ENCODE measurements at places on chromosomes 16 and 17.

DNA sequence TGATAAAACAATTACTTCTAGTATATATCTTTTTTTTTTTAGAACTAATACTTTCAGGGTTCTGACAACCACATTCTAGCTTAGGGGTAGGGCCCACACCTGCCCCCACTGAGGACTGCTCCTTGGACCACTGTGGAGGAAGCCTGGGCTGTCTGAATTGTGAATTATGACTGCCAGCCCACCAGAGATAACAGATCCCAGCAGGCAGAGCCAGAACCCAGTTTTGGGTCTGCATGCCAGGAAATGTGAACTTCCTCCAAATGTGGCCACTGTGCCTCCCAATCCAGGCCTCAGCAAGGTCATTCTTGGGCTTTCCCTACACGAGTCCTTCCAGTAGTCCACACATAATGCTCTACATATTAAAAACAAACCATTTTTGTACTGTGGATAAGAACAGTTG, 15.9 kb downstream of the VEZF1 start:
- no peak for DNase-seq

- peak; percentile 68 for DNase-seq
Measured at GRCh38 chr17:45385331-45385997, 47.2 kb downstream of the ARHGAP27 start.

- DNase-seq = no peak
Measured at GRCh38 chr17:74900208-74900607, 6.8 kb upstream of the FADS6 start.

- DNase-seq = no peak
Measured at GRCh38 chr17:44898768-44899073, 524 bp downstream of the EFTUD2 start.

GRCh38 chr17:65918500-65918899, 273.4 kb downstream of the CEP112 start:
- DNase-seq = no peak

GRCh38 chr17:8255499-8255898, 6.4 kb downstream of the PFAS start:
- no peak for DNase-seq

GRCh38 chr17:51119415-51120356, 982 bp downstream of the SPAG9 start:
- peak; percentile 1 for DNase-seq

DNA sequence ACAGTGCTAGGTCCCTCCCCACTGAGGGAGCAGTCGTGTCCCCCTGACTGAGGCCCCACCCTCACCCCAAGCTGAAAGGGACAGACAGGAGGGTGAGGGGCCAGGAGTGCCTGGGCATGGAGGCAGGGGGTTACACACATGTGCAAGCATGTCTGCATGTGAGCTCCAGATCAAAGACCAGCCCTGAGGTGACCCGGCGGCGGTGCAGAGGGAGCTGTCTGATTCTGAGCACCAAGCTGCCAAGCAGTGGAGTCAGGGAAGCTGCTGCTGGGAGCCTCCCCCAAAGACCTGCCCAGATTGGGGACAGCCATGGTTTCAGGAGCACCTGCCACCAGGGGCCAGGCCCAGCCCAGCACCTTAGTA, 5.5 kb downstream of the DLX3 start:
- DNase-seq = no peak

GRCh38 chr16:13108126-13108525, 206.7 kb downstream of the SHISA9 start:
- DNase-seq = no peak

DNA sequence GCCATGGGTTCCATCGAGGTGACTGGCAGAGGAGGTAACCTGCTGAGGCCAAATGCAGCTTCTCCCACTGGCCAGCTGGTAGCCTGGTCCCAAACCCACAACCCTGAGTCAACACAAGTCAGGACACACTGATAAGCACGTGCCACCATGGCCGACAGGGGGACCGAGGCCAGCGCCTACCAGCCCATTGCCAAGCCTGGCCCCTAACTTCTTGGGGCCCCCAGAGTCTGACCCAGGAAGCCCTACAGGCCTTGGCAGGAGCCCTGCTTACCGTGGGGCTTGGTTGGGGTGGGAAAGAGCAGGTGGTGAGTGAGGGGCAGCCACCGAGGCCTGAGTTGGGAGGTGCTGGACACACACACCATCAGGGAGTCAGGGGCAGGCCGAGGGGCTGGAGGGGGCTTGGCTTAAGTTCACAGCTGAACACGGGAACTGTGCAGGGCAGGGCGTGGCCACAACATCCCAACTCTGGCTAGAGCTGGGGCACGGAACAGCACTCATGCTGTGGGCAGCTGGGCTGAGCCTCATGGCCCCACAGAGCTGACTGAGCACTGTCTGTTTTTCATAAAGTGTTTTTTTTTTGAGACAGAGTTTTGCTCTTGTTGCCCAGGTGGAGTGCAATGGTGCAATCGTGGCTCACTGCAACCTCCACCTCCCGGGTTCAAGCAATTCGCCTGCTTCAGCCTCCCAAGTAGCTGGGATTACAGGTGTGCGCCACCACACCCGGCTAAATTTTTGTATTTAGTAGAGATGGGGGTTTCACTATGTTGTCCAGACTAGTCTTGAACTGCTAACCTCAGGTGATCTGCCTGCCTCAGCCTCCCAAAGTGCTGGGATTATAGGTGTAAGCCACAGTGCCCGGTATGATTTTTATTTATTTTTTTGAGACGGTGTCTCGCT, 5.5 kb downstream of the MRPL28 start:
- no peak for DNase-seq

DNA sequence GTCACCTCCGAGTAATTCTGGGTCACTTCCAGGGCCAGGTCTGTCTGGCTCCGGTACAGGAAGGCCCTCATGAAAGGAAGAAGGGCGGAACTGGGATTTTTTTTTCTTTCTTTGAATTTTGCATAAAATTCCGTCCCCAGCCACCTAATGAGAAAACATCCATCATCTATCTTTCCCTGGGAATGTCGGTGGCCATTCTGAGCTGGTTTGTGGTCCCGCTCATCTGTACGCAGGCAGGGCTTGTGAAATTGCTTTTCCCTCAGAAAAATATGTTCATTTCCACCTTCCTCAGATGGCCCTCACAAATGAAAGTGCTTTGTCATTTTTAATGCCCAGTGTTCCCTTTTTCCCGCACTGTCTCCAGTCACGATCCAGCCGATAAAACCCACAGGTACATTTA, 353.0 kb upstream of the ZFHX3 start:
- no peak for DNase-seq

DNA sequence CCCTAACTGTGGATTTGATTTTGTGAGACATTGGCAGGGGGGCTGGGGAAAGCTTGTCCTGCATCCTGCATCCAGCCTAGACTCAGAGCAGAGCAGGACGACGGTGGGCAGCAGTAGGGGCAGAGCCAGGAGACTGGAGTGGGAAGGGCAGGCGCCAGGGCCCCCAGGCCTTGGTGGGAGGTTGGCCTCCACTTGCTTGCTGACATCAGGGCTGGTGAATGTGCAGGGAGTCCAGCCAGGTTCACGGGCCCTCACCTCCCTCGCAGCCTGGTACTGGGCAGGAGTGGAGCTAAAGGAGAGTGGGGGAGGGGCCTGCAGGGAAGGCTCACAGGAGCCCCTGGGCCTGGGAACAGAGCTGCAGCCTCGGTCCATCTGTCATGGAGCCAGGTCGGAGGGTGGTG, 2.2 kb upstream of the SMTNL2 start:
- no peak for DNase-seq

DNA sequence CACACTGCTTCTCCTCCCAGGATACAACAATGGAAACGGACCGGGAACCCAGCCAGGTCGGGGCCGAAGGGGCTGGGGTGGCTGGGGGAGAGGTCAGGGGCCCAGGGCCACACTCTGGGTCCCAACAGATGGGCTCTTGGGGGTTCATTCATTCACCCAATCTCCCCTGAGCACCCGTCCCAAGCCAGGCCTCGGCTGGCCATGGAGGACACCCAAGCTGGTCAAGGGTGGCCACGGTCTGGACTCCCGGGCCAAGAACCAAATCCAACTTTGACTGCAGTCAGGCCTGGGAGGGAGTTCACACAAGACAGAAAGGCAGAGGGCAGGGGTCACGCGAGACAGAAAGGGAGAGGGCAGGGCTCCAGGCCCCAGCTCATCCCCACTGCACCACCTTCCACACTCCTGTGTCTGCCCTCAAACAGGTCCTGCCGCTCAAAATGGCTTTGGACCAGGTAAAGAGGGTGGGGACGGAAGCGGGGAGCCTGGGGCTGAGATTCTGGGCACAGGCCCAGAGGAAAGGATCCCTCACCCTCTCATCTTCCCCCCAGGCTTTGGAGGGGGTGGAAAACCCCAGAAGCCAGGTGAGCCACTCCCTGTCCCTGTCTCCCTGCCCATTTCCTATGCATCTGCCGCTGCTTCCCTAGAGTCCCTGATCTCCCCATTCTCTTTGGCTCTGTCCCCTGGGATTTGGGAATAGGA, 12.3 kb upstream of the PKMYT1 start:
- DNase-seq = no peak

DNA sequence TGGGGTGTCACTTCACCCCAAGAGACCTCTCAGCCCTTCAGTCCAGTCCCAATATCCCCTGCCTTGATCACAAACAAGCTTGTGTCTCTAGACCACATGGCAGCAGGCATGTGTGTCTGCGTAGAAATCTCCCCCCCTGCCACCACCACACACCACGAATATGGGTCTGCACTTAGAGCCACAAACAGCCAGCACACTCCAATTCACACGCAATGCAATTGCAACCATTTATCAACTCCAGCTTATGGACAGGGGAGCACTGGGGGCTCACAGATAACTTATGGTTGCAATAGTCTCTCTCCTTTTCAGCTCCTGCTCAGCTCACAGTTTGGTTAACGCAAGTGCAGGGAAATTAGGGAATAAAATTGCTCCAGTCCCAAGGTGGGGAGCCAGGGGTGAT, 2.6 kb downstream of the HOXB9 start:
- DNase-seq = no peak

GRCh38 chr17:2239882-2240430, 63.6 kb downstream of the SMG6 start:
- no peak for DNase-seq

- no peak for DNase-seq
Measured at GRCh38 chr16:77271532-77272426, 72.6 kb downstream of the SYCE1L start.

DNA sequence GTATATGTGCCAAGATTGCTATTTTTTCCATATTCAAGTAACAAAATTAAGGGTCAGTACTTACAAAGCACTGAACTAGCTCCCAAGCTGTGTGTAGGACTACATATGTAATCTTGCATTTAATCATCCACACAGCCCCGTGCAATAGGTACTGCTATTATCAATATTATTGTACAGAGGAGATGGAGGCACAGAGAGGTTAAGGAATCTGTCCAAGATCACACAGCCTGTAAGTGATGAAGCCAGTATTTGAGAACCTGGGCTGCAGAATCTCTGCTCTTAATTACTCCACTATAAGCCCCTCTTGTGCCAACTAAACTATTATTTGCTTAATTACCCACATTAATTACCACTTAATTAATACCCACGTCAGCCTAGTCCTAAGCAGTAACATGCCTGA, 134.1 kb downstream of the KATNIP start:
- DNase-seq = no peak

DNA sequence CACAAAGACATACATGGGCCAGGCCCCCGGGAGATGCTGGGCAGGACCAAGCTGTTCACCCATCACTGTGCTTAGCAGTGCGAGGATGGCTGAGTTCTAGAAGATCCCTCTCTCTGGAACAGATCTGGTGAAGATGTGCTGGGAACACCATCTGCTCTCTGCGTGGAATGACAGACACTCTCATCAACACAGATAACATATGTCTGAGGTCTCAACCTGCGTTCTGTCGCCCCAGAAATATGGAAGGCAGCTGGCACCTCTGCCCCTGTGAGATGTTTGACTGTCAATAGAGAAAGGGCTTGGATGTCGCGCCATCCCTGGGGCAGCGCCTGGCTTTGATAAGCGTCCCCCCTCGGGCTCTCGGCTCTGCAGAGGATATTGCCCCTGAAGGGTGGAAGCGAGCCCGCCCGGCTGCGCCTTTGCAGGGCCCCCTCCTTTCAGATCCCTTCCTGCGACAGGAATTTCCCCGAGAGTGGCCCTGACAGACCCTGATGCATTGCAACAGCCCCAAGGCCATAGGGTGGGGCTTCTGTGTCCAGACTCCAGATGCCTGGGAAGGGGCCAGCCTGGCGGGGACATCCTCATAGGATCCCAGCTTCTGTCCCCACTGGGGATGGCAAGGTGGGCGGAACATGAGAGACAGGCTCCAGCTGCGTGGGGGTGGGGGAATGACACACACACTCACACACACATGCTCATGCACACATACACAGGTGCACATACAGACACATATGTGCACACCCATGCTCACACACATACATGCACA, 86.9 kb upstream of the ZNF469 start:
- no peak for DNase-seq

DNA sequence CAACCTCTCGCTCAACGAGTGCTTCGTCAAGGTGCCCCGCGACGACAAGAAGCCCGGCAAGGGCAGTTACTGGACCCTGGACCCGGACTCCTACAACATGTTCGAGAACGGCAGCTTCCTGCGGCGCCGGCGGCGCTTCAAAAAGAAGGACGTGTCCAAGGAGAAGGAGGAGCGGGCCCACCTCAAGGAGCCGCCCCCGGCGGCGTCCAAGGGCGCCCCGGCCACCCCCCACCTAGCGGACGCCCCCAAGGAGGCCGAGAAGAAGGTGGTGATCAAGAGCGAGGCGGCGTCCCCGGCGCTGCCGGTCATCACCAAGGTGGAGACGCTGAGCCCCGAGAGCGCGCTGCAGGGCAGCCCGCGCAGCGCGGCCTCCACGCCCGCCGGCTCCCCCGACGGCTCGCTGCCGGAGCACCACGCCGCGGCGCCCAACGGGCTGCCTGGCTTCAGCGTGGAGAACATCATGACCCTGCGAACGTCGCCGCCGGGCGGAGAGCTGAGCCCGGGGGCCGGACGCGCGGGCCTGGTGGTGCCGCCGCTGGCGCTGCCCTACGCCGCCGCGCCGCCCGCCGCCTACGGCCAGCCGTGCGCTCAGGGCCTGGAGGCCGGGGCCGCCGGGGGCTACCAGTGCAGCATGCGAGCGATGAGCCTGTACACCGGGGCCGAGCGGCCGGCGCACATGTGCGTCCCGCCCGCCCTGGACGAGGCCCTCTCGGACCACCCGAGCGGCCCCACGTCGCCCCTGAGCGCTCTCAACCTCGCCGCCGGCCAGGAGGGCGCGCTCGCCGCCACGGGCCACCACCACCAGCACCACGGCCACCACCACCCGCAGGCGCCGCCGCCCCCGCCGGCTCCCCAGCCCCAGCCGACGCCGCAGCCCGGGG, 1.3 kb downstream of the FOXC2 start:
- DNase-seq = no peak

- no peak for DNase-seq
Measured at GRCh38 chr17:80374039-80374731, 40.8 kb upstream of the ENDOV start.

DNA sequence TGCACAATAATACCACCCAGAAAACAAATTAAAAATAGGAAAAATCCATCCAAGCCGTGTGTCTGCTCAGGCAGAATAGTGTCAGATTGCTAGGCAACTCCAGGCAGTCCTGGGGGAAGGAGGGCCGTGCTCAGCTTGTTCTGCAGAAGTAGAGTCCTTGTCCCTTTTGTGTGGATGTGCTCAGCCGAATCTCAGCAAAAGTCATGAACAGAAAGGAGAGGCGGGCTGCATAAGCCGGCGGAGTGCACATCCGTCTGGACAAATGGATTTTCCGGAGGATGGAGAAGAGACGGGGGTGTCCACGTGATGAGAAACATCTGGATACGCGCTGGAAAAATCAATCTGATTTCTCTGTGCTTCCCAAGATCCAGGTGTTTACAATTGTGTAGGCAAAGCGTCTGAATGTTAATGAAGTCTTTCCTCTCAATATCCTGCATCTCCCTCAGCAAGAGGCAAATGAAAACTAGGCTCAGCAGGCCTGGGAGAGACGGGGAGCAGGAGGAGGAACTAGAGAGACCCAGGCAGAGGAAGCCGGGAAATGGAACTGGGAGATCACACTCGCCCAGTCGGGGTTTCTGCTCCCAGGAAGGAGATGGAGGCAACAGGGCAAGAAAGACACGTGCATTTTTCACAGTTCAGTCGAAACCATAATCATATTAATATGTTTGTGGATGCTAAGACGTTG, 7.7 kb upstream of the RBFOX3 start:
- DNase-seq = no peak
